ENCODE measurements at places on chromosomes 1 and 21.

- DNase-seq: no peak
Observed at GRCh38 chr1:48033495-48034045, 36.4 kb upstream of the TRABD2B start.

DNA sequence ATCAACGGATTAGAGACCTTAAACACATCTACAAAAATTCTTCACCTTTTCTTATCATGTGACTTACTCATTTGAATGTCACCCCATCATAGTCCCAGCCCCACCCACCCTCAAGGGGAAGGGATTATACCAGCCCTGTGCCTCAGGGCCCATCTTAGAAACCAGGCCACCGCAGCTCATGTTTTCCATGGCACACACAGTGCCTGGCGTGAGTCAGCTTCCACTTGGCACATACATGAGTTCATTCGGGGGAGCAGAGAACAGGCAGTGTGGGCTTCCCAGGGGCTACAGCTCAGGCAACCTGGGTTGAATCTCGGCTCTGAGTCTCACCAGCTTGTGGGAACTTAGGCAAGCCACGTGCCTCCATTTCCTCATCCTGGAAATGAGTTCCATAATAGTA lies 310.6 kb downstream of the NPHP4 start:
- no peak for DNase-seq

GRCh38 chr1:110184446-110184845 lies 25.7 kb upstream of the KCNC4 start:
- DNase-seq: no peak

- DNase-seq: no peak
Observed at GRCh38 chr1:17404820-17405219, 32.8 kb downstream of the PADI6 start.

GRCh38 chr1:228176461-228177182 lies 11.0 kb downstream of the IBA57 start:
- DNase-seq: no peak

- no peak for DNase-seq
Observed at GRCh38 chr1:12665511-12665910, 21.6 kb downstream of the AADACL4 start.

DNA sequence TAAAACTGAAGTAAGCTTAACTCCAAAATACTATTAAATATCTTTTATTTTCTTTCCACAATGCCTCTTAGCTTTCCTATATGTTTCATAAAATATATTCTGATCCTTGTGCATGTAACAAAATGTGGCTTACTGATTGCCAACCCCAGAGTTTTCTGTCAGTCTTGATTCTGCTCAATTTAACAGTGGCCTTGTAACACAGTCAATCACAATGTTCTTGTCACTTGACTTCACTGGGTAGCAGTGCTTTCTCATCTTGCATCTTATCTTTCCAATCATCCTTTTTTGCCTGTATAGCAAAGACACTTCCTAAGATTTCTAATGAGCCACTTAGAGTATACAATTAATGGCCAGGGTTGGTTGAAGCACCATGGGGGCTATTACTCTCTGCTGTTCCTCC lies 19.9 kb upstream of the BRINP3 start:
- no peak for DNase-seq

- no peak for DNase-seq
Observed at GRCh38 chr1:211764701-211765100, 65.9 kb downstream of the LPGAT1 start.

DNA sequence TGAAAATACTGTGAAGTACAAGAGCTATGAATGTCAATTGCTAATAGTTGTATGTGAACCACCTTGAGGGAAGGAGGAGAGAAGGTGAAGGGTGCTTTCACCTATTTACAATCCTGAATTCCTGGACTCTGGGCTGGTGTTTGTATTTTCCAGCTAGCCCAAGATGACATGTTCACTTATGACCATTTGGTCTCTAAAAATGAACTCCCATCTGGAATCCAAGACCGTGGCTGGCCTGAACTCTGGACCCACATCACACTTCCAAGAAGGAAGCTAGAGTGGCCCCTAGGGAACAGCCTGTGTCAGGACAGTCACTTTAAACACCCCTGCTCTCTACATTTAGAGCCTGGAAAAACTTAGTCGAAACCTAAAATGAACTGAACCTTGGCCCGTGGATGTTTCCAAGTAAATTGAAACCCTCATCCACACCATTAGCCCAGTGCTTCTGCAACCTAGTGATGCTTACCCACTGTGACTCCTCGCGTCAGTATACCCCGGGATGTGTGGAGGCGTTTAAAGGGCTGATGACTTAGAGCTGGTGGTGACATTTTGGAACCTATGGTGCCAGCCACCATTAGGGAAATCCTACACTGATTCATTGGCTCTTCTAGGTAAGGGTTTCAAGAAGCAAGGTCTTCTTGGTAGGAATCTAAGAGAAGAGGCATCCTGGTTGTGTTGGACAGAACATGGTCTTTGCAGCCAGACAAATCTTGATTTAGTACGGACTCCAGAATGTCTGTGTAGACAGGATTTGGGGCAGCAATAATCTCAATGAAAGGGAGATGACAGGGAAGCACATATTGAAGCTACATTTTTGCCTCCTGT lies 171.5 kb upstream of the IRF2BP2 start:
- peak; percentile 67 for DNase-seq

- DNase-seq: no peak
Observed at GRCh38 chr1:59731591-59731990, 83.2 kb upstream of the HOOK1 start.

DNA sequence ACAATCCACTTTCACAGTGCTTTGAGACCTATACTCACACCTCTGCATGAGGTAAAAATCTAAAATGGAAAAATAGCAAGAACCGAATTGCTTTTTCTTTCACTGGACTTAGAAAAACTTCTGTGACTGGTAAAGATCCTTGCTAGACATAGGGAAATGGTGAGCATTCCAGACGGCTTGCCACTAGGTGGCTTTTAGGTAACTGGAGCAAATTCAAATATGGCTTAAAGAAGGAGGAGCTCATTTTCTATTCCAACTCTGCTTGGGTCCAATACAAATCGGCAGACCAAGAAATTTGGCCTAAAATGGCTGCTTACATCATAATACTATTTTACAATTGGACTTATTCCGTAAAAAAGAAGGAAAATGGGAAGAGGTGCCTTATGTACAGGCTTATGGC lies 977.9 kb downstream of the ADGRL2 start:
- peak; percentile 13 for DNase-seq

GRCh38 chr1:98467586-98467985 lies 193.9 kb upstream of the SNX7 start:
- DNase-seq: no peak

DNA sequence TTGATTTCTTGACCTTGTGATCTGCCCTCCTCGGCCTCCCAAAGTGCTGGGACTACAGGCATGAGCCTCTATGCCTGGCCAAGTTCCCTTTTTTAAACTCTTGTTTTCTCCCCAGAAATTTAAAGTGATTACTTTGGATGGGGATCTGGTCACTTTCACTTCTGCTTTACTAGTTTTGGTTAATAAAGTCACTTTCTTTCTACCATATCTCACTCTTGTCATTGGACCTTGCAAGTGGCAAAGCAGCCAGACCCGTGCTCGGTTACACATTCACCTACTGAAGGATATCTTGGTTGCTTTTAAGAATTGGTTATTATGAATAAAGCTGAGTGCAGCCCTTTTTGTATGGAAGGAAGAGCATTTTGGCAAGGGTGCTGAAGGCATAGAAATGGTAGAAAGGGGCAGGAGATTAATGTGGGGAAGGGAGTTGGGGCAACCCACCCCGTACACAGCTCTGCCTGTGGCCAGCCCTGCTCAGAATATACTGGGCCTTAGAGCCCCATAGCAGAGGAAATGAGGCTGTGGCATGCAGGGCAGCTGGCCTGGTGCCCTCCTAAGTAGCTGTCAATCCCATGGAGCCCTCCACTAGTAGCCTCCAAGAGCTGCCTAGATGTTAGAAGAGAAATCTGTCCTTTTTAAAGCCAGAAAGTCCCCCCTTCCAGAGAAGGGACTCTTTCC lies 40.7 kb downstream of the CD2 start:
- DNase-seq: no peak

All from K562 (cell line).